Cortex of kidney (tissue), 1 donor: ENCODE measurements at places on chromosomes 5 and 9.

DNA sequence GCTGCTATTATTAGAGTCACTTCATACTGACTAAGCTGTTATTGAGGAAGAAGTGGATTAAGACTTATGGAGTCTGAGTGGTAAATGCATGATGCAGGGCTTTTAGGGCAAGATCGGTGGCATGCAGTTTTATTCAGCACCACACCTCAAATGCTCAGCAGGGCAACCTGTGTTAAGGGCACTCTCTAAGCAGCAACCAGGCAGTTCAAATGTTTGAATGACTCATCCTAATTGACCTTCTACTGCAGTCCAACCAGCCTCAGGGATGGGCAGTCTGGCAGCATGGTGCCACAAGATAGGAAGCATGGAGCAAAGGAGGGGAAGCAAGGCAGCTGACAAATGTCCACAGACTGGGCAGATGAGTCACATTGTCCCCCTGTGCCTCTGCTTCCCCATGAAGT is 80.2 kb upstream of the MIER3 start:
- no peak for DNase-seq

- no peak for DNase-seq
Measured at GRCh38 chr9:75087289-75087823, 599 bp downstream of the NMRK1 start.

DNA sequence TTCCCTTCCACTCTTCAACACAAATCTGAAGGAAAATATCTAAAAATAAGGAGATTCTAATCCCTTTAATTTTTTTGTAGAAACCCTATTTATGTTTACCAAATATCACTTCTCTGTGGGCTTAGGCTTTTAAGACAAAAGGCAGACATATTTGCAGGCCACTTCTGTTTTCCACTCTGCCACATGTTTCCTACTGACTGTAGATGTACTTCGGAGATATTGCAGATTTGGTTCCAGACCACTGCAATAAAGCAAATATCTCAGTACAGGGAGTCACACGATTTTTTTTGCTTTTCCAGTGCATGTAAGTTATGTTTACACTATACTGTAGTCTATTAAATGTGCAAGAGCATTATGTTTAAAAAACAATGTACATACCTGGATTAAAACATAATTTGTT is 219.0 kb downstream of the SREK1 start:
- DNase-seq = no peak

DNA sequence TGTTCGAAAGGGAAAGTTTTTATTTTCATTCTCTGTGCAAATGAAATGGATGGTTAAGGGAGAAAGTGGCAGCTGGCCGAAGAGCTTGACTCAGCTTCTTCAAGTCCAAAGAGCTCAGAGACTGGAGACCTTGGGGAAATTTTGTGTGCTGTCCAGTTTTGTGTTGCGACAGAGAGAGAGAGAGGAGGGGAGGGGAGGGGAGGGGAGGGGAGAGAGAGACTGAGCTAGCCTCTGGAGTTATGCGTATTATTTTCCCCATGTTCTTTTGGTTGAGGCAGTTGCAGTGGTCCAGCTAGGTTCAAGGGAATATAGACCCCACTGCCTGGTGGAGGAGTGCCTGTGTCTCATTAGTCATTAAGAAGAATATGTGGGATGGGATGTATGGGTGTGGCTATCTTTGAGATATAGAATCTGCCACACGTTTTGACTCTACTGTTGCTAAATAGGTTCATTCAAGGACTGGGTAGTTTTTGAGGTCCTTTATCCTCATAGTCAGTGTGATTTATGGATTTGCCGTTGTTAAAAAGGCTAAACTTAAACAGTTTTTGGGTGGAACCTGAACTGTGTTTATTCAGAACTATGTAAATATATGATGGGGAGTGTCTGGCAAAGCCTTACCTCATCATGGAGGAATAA is 69.7 kb downstream of the ARHGAP26 start:
- DNase-seq = no peak

- no peak for DNase-seq
Measured at GRCh38 chr9:120100595-120100994, 479.4 kb downstream of the CDK5RAP2 start.

DNA sequence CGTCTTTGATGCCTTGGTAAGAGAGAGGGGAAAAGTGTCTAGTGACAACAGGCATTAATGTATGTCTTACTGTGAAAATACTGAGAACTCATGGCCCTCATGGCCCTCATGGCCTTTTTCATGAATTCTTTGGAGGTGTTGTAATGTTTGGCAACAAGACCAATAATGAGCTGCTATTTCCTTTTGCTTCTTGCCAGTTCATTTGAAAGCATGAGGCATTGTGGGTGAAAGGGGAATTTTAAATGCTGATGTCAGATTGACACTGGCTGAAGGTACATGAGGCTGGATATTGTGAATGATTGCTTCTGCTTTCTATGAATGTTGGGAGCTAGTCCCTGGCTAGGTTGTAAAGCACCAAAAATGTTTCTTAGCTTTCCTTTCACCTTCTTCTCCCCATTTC is 79.2 kb downstream of the DOCK2 start:
- no peak for DNase-seq

GRCh38 chr9:650362-650761 is 191.1 kb upstream of the DMRT1 start:
- no peak for DNase-seq

GRCh38 chr5:143198332-143198731 is 205.2 kb downstream of the NR3C1 start:
- DNase-seq = no peak
